ENCODE measurements at places on chromosomes 13 and 19.

DNA sequence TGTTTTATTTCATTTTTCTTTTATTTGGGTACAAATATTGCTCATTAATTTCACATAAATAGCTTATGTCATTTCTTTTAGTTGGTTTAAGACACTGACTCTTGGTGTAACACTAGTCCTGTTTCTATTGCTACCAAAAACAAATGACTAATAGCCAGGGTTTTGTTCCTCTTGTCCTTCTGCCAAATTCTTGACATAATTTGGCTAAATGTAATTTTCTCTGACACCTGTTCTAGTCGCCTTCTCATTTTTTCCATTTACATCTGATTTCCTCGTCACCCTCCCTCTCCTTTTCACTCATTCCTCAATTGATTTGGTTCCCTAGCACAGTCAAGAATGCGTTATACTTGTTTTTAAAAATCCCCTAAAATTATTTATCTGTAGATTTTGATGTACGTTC, 1718.7 kb downstream of the EFNB2 start:
- DNase-seq = no peak

DNA sequence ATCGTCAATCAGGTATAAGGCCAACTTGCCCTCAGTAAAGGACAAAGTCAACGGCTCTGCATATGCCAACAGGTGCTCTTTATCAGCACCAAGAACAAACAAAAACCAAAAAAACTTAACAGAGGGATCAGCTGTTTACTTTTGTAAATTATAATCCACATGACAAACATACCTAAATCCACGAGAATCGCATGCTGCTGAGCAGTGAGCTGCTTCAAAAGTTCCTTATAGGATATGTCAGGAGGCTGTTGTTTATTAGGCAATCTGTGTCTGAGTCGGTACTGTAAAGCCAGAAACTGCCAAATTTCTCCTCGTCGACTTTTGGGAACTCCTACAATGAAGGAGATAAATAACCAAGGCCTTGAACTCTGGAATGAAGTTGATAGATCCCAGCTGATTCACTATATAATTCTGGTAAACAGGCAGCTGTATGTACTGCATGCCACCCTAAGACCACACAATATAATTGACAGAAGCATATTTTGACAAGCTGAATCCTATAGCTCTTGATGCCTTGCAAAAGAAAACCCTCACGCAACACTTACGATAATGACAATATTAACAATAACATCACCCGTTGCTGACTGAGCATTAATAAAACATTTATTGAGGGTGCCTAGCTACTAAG, 179.8 kb downstream of the TBC1D4 start:
- DNase-seq = no peak

DNA sequence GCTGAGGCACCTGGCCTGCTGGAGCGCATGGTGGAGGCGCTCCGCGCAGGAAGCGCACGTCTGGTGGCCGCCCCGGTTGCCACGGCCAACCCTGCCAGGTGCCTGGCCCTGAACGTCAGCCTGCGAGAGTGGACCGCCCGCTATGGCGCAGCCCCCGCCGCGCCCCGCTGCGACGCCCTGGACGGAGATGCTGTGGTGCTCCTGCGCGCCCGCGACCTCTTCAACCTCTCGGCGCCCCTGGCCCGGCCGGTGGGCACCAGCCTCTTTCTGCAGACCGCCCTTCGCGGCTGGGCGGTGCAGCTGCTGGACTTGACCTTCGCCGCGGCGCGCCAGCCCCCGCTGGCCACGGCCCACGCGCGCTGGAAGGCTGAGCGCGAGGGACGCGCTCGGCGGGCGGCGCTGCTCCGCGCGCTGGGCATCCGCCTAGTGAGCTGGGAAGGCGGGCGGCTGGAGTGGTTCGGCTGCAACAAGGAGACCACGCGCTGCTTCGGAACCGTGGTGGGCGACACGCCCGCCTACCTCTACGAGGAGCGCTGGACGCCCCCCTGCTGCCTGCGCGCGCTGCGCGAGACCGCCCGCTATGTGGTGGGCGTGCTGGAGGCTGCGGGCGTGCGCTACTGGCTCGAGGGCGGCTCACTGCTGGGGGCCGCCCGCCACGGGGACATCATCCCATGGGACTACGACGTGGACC, 9.7 kb upstream of the STRN4 start:
- no peak for DNase-seq

DNA sequence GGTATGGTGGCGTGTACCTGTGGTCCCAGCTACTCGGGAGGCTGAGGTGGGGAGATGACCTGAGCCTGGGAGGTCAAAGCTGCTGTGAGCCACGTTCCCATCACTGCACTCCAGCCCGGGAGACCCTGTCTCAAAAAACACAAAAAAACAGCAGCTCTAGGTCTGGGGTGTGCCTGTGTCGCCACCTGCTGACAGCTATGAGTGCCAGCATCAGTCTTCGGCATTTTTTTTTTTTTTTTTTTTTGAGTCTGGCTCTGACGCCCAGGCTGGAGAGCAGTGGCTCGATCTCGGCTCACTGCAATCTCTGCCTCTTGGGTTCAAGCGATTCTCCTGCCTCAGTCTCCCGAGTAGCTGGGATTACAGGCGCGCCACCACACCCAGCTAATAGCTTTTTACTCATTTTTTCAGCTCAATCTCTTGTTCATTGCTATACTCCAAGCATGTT, 10.1 kb downstream of the AP2S1 start:
- no peak for DNase-seq

DNA sequence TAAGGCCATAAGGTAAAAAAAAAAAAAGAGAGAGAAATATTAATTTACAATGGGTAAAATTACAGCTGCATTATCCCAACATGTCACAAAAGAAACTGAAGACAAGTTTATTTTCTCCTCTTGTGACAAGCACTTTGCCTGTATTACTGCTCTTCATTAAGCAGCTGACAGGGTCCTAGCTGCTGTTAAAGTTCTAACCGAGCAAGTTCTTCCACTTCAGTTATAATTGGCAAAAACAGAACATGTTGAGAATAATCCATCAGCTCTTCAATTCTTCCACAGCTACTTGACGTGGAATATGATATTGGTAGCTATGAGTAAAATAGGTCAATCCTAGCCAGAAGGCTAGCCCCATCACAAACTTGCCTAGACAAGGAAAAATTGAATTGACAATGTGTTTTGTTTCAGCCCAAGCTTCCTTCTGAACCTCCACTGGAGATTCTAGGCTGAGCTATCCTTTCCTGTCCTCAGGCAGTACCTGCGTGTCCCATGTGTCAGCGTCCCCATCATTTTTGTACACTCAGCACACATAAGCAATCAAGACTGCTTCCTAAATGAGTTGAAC, 32.2 kb upstream of the DOCK9 start:
- DNase-seq = no peak

GRCh38 chr13:34322014-34322742, 504.2 kb downstream of the RFC3 start:
- DNase-seq = no peak

DNA sequence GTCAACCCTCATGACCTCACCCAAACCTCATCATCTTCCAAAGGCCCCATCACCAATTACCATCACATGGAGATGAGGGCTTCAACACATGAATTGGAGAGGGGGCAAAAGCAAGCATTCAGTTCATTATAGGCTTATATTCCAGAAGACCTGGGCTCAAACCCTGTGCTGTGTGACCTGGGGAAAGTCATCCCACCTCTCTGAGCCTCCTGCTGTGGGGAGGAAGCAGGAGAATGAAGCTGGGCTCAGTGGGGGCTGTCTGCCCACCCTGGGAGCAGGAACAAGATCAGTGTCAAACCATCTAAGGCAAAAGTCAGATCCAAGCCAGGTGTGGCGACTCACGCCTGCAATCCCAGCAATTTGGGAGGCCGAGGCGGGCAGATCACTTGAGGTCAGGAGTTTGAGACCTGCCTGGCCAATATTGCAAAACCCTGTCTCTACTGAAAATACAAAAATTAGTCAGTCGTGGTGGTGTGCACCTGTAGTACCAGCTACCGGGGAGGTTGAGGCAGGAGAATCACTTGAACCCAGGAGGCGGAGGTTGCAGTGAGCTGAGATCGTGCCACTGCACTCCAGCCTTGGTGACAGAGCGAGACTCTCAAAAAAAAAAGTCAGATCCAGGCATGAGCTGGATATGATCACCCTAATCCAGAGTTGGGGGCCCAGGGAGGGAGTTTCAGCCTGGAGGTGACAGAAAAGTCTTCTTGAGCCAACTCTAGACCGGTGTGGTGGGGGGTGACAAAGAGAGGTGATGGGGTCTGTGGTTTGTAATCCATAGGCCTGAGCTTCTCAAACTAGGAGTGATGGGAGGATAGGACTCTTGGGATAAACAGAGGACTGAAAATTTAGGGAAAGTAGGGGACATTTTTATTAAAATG, 1.6 kb upstream of the TPM4 start:
- no peak for DNase-seq

- no peak for DNase-seq
Measured at GRCh38 chr13:64640002-64640401, 2590.1 kb downstream of the PCDH9 start.

- peak; percentile 65 for DNase-seq
Measured at GRCh38 chr19:49727217-49728030, 35.7 kb downstream of the TSKS start.

DNA sequence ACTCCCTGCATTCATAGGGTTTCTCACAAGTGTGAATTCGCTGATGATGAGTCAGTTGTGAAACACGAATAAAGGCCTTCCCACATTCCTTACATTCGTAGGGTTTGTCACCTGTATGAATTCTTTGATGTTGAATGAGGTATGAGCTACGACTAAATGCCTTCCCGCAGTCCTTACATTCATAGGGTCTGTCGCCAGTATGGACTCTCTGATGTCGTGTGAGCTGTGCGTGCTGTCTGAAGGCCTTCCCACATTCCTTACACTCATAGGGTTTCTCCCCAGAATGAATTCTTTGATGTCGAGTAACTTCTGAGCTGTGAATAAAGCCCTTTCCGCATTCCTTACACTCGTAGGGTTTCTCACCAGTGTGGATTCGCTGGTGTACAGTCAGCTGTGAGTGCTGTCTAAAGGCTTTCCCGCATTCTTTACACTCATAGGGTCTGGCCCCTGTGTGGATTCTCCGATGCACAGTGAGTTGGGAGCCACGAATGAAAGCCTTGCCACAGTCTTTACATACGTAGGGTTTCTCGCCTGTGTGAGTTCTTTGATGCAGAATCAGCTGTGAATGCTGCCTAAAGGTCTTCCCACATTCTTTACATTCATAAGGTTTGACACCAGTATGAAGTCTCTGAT, 30.5 kb upstream of the COX7A1 start:
- no peak for DNase-seq

DNA sequence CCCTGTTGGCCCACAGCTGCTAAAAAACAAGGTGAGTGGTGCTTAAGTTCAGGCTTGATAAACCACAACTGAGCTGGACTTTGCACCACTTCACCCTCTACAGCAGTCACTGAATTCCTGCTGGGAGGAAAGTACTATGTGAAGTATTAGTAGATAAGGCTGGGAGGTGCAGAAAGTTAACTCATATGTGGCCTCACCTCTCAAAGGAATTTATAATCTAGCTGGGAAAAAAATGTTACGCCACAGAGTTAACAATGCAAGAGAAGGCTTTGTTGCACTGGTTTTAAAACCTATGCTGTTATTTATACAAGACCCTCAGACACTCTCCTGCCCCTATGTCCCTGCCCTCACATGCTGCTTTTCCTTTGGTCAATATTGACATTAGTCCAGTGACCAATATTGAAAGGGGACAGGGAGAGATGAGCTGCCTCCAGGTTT, 60.9 kb downstream of the LIG4 start:
- no peak for DNase-seq

- DNase-seq = no peak
Measured at GRCh38 chr19:16091546-16092475, 15.5 kb downstream of the TPM4 start.

GRCh38 chr19:29366757-29367156, 153.8 kb upstream of the UQCRFS1 start:
- DNase-seq = no peak

- DNase-seq = no peak
Measured at GRCh38 chr19:18745012-18745735, 45.9 kb downstream of the COMP start.

DNA sequence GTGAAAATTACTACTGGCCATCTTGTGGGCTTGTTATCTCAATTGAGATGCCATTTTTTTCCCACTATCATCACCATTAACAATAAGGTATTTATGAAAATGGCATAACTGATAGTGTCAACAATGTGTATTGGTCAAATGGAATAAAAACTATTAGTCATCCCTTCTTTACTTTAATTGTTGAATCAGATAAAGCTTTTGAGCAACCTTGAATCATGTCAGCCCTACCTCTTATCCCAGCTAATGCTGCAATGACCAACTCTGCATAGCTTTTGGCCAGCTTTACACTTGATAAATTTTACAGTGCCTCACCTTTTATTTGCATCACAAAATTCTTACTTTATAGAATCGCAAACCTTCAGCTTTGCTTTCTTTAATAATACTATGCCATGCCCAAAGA, 784.0 kb upstream of the PRR20A start:
- no peak for DNase-seq

DNA sequence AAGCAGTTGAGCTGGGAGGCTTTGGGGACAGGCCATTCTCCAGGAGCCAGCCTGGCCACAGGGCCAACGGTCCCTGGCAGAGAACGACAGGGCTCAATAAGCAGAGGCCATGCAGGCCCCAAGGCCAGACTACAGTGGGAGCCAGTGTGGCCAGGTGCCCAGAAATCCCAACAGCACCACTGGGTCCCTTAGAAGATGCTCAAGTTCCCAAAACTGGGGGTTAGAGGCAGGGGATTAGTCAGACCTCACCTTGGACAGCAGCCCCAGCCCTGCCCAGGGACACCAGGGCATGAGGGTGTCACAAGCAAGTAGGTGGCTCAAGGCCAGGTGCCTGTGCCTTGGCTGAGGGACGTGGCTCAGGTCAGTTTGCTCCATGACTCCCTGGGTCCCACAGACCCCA, 12.8 kb downstream of the SCGB2B2 start:
- peak; percentile 39 for DNase-seq

All from left ventricle myocardium inferior (tissue), 1 donor.